ENCODE measurements at places on chromosomes 3 and 15.

GRCh38 chr3:87855616-87856015 lies 203.2 kb downstream of the CGGBP1 start:
- no peak for DNase-seq

GRCh38 chr3:48663489-48664312 lies 1.0 kb upstream of the CELSR3 start:
- peak; percentile 98 for DNase-seq

- no peak for DNase-seq
Observed at GRCh38 chr3:76372497-76372896, 587.1 kb upstream of the ZNF717 start.

- no peak for DNase-seq
Observed at GRCh38 chr3:172274906-172275305, 173.3 kb downstream of the GHSR start.

GRCh38 chr3:20406611-20407011 lies 220.6 kb upstream of the SGO1 start:
- DNase-seq: no peak
